Activated T-helper 2 cell treated with anti-CD3 and anti-CD28 coated beads, Interferon-gamma antibody, Interleukin-2, Interleukin-4, amounts not matched to agents 10 μg/mL and 5 μg/mL and 100 μg/mL, durations not matched to agents 14 hours and 24 hours and 36 hours (primary cell): ENCODE measurements at places on chromosomes 2 and 18.
A peak's percentile ranks its signal among the peaks of the same experiment; 100 is the strongest.

DNA sequence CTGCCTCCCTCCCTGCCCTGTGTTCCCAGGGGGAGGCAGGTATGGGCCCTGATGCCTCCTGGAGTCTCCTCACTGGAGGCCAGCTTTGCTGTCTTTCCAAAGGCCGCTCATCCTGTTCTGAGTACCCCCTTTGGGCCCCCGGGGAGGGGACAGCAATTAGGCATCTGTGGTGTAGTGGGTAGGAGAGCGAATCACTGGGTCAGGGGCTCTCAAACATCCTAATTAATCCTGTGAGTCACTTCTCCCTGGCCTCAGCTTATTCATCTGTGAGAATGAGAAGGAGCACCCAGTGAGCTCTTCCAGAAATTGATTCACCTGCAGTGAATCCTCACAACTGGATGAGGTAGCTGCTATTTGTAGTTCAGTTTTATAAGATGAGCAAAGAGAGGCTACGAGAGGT is 16.4 kb downstream of the TET3 start:
- no peak for DNase-seq
- H3K4me3 ChIP-seq, result peak overlapping the region; percentile 64
- H3K4me1 ChIP-seq, result peaks cover 73% of the 10 kb centered on the region
- peaks cover 12% of the 10 kb centered on the region for H3K36me3 ChIP-seq

- H3K4me1 ChIP-seq, result peaks cover 1% of the 10 kb centered on the region
- DNase-seq, result no peak
- H3K36me3 ChIP-seq, result no peaks in the 10 kb centered on the region
- no peak overlapping the region for H3K27ac ChIP-seq
Observed at GRCh38 chr18:80168346-80168745, 59.3 kb downstream of the ADNP2 start.

DNA sequence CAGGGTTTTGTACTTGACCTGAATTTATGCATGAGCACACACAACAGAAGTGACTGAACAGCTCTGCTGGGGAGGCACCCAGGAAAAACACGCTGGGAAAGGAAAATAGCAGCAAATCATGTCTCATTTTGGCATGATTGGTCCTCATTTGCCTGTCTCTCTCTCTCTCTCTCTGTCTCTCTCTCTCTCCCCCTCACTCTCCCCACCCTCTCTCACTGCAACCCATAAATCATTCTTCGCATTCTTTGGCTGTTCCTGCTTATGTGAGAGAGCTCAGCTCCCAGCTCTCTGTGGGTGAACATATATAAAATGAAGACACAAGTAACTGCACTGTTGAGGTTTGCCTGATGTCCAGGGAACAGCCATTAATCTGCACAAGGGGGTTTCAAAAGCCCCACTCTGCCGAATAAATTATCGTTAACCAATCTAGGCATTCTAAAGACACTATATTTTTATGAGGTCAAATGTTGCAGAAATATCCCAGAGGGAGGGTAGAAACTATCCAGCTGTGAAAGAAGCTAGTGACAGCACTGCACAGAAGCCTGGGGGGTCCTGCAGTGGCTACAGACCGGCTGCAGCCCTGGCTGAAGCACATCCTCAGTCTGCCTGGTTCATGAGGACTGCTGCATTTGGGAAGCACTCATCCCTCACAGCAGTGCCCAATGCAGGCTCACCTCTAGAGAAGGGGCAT is 260.3 kb downstream of the AFF3 start:
- no peak overlapping the region for H3K4me3 ChIP-seq
- peaks cover 1% of the 10 kb centered on the region for H3K27me3 ChIP-seq
- DNase-seq, result no peak
- no peaks in the 10 kb centered on the region for H3K4me1 ChIP-seq
- H3K27ac ChIP-seq, result no peak overlapping the region
- H3K36me3 ChIP-seq, result no peaks in the 10 kb centered on the region

DNA sequence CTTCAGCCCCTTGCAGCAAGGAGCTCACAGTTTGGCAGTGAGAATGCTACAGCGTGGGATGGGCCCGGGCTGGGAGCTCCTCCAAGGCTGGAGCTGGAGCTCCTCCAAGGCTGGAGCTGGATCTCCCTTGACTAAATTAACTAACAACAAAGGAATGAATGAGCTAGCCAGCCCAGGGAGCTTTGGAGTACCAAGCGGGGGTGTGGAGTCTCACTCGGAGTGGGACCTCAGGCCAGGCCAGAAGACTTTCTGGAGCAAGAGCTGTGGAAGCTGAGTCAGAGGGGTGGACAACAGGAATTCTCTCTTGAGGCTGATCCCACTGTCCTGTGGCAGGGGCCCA is 244.7 kb upstream of the HS6ST1 start:
- H3K27ac ChIP-seq, result no peak overlapping the region
- no peak for DNase-seq
- peaks cover under 1% of the 10 kb centered on the region for H3K4me1 ChIP-seq
- no peaks in the 10 kb centered on the region for H3K36me3 ChIP-seq
- H3K4me3 ChIP-seq, result no peak overlapping the region

DNA sequence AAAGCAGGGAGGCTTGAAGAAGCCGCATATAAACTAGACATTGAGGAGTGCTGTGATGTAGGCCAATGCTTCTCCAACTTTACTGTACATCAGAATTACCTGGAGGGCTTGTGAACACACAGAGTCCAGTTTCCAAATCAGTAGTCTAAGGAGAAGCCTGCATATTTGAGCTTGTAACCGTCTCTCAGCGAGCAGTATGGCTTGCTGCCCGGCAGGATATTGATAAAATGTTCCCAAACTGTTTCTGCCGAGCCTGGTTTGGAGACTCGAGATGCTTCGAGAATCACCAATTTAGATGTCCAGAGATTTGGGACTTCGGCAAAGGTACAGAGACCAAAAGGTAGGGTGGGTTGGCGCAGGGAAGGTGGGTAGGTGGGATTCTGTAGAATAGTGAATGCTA is 11.0 kb upstream of the RAB31 start:
- no peak overlapping the region for H3K27ac ChIP-seq
- H3K4me3 ChIP-seq, result no peak overlapping the region
- no peaks in the 10 kb centered on the region for H3K4me1 ChIP-seq
- H3K36me3 ChIP-seq, result no peaks in the 10 kb centered on the region

- H3K36me3 ChIP-seq, result peaks cover 47% of the 10 kb centered on the region
- H3K4me3 ChIP-seq, result no peak overlapping the region
- H3K4me1 ChIP-seq, result peaks cover 11% of the 10 kb centered on the region
- no peaks in the 10 kb centered on the region for H3K27me3 ChIP-seq
- no peak overlapping the region for H3K27ac ChIP-seq
Observed at GRCh38 chr2:25738383-25739343, 65.3 kb upstream of the DTNB start.

DNA sequence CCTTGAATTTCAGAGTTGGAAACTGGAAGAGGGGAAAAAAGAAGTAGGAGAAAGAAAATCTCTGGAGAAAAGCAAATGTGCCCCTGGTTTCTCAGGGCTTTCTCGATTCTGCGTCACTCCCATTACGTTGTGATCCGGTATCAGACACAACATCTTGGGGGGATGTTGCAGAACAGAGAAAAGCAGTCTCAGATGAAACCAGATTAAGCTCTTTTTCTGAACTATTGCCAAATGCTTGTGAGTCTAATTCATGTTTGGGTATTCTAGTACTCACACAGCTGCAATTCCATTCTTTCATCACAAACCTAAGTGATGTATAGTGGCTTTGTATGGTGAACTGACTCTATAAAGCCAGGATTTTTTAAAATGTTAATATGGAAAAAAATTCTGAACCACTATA is 233.2 kb downstream of the TCF4 start:
- H3K36me3 ChIP-seq, result no peaks in the 10 kb centered on the region
- H3K27me3 ChIP-seq, result peaks cover 8% of the 10 kb centered on the region
- H3K27ac ChIP-seq, result no peak overlapping the region
- DNase-seq, result no peak
- no peak overlapping the region for H3K4me3 ChIP-seq
